NCI-H2171 (cell line): ENCODE measurements at places on chromosomes 16 and 17.

DNA sequence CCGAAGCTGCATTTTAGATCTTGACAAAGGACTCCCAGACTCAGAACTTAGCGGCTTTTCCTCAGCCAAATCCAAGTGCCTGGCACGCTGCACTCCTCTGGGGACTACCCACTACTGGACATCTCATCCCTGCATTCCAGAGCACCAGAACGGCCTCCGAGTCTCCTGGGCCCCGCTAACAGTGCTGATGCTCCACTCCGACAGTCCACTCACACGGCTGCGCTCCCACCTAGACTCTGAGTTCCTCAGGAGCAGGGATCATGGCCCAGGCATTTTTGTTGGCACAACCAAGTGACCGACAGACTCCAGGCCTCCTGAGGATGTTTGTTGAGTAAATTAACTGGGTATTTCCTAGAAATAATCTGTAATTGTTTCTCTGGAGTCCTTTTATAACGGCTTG, 79.1 kb downstream of the NDEL1 start:
- DNase-seq: no peak

DNA sequence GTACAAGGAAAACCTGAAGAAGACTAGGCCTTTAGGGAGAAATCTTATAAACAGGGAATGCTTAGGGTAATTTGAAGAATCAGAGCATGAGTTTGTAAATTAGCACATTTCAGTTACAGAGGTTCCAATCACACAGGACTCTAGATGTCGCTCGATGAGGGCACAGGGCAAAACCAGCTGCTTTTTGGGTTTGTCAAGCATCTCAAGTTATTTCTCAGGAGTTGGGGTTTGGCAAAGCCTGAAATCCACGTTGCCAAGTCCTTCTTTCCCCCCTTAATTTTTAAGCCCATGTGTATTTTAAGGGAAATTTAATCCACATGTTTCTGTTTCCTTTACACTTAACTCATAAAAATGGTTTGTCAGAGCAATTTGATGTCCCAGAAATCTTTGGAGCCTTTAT, 146.9 kb downstream of the ANKFN1 start:
- no peak for DNase-seq

DNA sequence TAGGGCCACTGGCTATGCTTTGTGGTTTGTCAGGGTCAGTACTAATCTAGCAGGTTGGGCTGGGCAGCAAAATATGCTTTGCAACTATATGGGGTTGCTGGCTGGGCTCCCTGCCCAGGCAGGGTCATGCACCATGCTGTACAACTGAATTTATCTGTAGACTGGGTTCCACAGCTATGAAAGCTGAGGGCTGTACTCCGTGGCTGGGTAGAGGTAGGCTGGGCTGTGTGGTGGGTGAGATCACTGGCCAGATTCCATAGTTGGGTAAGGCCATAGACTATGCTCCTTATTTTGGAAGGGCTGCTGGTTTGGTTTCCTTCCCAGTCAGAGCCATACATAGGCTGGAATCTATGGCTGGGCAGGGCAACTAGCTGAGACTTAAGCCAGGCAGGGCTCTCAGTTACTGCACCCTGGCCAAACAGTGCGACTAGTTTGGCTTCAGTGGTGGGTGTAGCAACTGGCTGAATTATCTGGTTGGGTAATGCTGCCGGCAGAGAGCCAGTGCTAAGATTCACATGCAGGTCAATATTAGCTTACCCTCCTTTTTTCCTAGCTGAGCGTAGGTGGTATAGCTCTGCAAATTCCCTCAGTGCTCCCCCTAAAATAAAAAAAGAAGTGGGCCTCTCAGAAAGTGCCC, 769.1 kb upstream of the CDH8 start:
- DNase-seq: no peak

- no peak for DNase-seq
Measured at GRCh38 chr17:40063901-40064531, 1.3 kb downstream of the THRA start.

GRCh38 chr17:28700830-28701492, 10.7 kb downstream of the PROCA1 start:
- no peak for DNase-seq

GRCh38 chr16:10840703-10841102, 22.1 kb upstream of the TVP23A start:
- no peak for DNase-seq

DNA sequence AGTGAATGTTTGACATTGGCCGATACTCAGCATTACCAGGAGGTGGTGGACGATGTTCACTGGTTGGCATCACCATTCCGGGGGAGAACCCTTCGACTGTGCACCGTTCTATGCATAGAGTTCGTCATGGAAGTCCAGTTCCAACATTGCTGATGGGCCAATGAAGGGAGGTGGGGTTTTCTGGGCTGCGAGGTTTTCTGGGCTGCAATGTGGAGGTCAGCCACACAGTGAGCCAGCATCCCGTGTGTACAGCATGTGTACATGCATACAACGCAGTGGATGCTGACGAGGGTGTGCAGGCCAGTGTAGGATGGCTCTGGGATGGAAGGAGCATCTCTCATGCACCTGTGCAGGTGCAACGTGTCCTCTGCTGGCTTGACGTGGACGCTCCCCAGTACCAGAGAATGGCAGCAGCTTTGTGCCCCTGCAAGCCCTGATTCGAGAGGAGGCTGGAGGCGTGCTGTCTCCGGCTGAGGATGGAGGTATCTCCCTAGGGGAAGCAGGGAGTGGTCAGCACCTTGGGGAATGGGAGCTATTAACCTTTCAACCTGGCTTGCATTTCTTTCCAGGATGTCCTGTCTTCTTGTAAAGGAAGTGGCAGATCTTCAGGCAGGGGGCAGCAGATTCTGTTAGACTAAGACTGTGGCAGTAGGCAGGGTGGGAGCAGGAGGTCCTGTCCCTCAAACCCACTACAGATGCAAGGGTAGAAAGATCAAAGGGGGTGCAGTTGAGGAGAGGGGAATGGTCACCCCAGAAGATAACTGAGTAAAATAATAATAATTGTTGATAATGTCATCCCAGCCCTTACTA, 98.2 kb downstream of the CYLD start:
- no peak for DNase-seq

GRCh38 chr17:54770836-54771235, 129.8 kb upstream of the TOM1L1 start:
- DNase-seq: no peak

DNA sequence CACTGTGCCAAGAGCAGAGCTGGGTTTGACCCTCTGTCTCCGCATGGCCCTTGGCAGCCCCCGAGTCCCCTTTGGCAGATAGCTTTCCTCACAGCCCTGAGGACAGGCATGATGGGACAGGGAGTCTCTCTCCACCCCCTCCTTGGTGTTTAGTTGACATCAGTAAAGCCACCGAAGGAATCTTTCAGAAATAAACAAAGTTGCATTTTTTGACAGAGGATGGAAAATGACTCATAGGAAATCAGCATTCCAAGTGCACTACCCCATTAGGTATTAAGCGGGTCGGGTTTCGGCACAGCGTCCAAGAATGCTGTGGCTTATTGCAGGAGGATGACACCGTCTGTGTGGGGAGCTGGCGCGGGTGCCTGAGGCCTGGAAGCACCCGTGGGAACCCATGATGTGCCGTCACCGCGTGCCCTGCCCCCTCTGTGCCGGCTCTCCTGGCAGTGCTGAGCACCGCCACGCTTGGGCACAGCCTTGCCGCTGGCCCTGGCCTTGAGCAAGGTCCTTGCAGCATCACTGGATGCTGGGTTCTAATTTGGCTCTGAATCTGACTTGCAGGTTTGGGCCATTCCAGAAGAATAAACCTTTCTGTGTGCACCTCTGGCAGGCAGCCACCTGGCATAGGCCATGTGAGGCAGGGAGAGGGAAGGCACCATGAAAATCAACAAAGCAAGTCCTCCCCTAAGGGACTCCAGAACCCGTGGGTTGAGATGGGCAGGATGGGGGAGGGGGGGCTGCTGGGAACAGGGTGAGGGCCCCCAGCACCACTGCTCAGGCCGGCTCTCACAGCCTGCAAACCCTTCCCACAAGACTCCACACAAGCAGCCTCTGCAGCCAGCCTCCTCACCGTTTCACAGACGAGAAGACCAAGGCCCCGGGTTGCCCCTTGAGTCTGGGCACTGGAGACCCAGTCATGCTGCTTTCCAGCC, 50.5 kb upstream of the ZNF469 start:
- no peak for DNase-seq

- DNase-seq: peak; percentile 67
Measured at GRCh38 chr17:17570140-17570797, 21.2 kb downstream of the PEMT start.

- no peak for DNase-seq
Measured at GRCh38 chr17:73272906-73273218, 11.2 kb upstream of the CPSF4L start.

- DNase-seq: no peak
Measured at GRCh38 chr17:82865274-82865673, 25.5 kb upstream of the ZNF750 start.

DNA sequence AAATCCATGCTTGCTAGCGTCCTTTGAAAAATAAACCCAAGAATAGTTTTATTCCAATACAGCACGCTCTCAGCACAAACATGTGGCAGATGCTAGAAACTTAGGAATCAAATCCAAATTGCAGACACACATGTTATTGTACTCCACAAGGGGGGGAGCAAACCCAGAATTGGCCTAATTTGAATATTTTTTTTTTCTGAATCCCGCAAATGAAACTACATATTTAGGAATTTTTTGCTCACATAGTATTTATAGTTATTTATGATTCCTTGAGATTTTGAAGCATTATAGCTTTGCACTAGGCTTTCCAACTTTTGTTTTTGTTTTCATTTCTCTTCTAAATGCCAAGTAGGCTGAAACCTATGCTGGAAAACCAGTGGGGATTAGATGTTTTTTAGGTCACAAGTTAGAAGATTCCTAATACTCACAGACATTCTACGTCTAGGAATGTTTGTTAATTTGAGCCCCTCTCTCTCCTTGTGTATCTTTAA, 59.3 kb upstream of the CDH11 start:
- no peak for DNase-seq

DNA sequence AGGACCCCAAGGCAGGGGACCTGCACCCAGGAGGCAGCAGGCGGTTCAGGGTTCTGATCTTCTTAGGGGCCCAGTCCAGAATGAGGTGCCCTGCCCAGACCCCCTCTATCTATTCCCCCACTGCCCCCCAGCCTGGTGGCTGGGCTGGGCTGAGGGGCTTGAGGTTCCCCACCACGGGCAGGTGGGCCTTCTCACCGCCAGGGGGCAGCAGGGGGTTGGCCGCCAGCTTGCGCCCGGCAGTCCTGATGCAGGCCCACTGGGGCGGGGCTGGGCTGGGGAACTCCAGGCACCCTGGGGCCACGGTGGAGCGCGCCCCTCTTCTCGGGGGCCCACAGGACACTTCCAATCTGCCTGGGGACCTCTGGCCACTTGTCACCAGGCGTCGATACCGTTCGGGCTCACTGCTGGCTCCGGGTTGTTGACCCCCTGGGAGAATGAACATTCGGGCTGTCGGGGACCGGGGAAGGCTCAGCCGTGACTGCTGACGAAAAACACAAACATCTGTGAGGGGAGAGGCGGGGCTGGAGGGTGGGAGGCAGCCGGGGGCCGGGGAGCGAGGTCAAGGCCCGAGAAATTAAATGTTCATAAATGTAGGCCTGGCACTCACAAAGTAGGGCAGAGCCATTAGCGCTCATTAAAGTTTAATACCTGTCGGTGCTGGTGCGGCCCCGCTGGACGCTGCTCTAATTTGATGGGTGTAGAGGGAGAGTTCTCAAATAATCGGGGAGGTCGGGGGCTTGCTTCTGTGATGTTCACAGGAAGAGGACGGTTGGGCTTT, 219.3 kb upstream of the GSE1 start:
- peak; percentile 86 for DNase-seq

- no peak for DNase-seq
Measured at GRCh38 chr17:14014657-14015056, 54.6 kb upstream of the COX10 start.

DNA sequence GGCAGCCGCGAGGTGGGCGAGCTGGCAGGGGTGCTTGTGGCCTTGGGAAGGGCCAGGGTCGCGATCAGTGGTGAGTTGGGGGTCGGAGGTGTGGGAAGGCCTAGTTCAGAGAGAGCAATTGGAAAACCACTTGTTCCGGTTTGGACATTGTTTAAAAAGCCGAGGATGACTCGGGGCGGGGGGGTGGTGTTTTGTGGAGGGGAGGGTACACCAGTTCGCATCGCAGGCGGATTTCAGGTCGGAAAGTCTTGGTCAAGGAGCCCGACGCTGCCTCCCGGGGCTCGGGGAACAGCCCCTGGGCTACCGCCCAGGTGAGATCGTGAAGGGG, 66.4 kb downstream of the KPNA2 start:
- DNase-seq: no peak

DNA sequence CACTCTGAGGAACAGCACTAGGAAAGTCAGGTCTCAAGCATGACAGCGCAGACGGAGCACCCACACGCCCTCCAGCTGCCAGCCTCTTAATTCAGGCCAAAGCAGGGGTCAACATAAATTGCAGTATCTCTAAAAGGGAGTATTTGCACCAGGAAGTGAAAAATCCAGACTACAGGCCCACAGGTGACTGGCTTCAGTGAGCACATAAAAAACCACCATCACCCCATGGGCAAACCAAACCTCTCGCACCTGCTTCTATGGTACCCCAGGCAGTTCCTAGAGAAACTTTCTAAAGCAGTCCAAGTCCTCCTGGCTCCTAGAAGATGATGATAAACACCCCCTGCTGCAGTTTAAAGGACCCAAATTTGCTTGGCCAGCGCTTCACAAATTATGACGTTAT, 129.8 kb downstream of the ZNF423 start:
- no peak for DNase-seq

GRCh38 chr16:30011714-30012504, 1.1 kb upstream of the DOC2A start:
- DNase-seq: no peak

- peak; percentile 71 for DNase-seq
Measured at GRCh38 chr16:2983706-2984136, 3.5 kb upstream of the PKMYT1 start.

- no peak for DNase-seq
Measured at GRCh38 chr16:4295581-4295980, 20.3 kb upstream of the GLIS2 start.

DNA sequence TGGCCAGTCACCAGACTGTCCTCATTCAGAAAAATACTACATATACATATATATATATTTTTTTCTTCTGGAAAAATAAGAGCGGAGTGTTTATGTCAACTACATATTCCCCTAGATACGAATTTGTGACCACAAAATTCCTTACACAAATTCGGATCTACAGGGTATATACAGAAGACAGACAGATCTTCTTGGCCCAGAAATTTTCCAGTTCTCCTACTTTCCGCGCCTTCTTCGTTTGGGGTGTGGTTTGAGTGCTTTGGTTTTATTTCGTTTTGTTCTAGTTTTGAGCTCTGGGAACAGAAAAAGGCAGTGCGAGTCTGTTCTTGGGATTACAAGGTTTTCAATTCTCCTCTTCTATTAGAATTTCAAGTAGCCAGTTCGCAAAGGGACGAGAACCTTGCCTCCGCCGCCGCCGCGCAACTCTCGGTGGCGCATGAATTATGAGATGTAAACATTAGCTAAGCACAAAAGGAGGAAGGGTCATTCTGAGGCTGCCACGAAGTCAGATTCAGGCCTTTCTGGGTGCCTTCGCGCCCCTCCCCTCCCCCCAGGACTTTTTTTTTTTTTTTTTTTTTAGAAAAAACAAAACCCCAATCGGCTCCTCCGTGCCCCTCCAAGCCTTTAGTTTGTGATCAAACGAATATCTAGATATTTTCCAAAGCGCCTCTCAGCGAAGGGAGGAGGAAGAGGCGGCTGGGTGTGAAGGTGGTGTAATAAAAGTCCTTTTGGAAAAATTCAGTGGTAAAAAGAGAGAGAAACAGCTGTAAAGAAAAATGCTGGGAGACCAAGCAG, 1.8 kb upstream of the HOXB4 start:
- DNase-seq: no peak
